ENCODE measurements at places on chromosomes 12 and 14. TPM values are rescaled to one million over a fixed set of nuclear protein-coding genes. Genes with fewer than 3 reads are reported as not detected.

The SLC7A7 gene
- 1.7 TPM for total RNA-seq

The RTL1 gene
- 0.26 TPM for total RNA-seq

The PRH2 gene
- not detected for total RNA-seq

The RNASE3 gene
- total RNA-seq, result not detected

The B4GALNT1 gene
- total RNA-seq, result 114 TPM

GRCh38 chr12:18171571-18171970 lies 81.6 kb upstream of the RERGL start:
- no peak for DNase-seq
